ENCODE measurements at places on chromosomes 12 and 14.

- no peak for DNase-seq
Measured at GRCh38 chr12:4044736-4045730, 171.8 kb upstream of the PARP11 start.

DNA sequence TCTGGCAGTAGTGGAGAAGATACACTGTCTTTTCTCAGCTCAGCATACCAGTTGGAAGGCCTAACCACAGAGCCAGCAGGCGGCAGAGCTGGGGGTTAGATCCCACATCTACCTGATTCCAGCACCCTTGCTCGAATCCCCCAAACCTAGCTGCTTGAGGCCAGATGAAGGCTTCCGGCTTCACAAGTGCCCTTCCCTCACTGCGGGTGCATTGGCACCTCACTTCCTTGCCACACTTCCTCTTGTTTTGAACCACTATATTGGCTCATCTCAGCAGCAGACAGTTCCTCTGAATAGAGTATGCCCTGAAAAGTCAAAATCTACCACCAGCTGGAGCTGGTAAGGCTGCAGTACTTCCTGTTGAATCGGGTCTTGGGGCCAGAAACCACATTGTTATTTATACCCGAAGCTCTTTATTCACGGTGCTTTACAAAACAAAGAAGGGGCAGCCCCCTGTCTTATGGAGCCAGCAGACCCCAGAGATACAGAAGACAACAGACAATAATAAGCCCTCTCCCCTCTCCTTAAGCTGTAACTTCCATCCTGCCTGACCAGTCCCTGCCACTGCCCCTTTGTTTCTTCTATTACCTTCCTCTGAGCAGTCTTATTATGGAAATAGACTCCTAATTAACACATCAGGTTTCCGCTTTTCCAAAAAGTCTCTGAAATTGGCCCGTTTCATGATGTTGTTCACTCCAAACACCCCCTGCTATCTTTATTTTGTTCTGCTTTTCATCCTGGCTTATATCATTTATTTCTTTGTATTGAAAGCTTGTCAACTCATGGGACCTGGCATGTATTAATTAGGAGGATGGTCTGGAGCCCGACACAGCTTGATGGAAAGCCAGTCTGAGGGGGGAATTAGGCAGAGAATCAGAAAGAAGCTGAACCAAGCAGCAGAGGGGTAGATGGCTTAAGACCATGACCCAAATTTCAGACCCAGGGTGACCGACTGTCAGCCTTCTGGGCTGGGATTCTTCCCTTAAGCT, 233.5 kb downstream of the EFCAB11 start:
- peak; percentile 51 for DNase-seq

- no peak for DNase-seq
Measured at GRCh38 chr12:6333566-6333965, 8.3 kb downstream of the TNFRSF1A start.

DNA sequence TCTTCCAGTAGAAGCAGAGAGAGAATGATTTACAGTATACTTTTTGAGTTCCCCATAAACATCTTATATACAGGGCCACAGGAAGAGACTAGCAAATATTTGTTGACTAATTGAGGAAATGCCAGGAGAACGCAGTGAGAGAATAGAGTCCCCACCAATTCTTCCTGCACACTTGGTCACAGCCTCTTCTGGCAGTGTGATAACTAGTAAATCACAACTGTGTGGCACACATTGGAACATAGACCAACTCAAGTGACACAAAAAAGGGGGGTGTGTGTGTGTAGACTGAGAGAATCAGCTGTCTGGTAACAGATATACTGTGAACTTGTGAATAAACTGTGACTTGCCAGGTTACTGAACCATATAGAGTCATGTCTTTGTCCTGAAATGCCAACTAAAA, 10.2 kb downstream of the PFKM start:
- DNase-seq, result no peak

- no peak for DNase-seq
Measured at GRCh38 chr12:54162741-54163140, 26.0 kb downstream of the SMUG1 start.
